GOT3 (cell line): ENCODE measurements at places on chromosomes 12 and 14.

GRCh38 chr14:89445273-89445973, 28.4 kb upstream of the FOXN3 start:
- DNase-seq: no peak

DNA sequence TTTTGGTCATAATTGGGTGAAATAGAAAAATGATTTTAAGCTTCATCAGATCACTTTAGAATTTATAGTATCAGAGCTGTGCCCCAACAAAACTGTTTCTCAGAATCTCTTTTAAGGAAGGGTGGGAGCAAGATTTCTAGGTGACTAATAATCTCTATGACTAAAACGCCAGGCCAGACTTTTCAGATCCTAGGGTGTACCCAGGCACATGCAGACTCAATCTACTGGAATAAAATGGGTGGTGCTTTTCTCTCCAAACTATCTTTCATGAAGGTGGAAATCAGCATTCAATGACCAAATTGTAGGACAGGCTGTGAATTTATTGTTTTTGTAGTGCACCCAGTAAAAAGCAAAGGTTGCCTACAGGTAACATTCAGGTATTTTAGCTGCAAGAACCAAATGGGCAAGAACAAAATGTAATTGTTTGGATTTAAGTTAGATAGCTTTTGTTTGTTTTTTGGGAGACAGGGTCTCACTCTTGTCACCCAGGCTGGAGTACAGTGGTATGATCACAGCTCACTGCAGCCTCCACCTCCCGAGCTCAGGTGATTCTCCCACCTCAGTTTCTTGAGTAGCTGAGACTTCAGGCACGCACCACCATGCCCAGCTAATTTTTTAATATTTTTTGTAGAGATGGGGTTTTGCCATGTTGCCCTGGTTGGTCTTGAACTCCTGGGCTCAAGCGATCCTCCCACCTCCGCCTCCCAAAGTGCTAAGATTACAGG, 49.5 kb downstream of the PPP2R5C start:
- no peak for DNase-seq

- DNase-seq: no peak
Measured at GRCh38 chr14:104578321-104578720, 1.2 kb upstream of the C14orf180 start.

- DNase-seq: no peak
Measured at GRCh38 chr12:47397664-47398281, 308.1 kb downstream of the RPAP3 start.

GRCh38 chr12:95212586-95212985, 4.7 kb downstream of the FGD6 start:
- no peak for DNase-seq

DNA sequence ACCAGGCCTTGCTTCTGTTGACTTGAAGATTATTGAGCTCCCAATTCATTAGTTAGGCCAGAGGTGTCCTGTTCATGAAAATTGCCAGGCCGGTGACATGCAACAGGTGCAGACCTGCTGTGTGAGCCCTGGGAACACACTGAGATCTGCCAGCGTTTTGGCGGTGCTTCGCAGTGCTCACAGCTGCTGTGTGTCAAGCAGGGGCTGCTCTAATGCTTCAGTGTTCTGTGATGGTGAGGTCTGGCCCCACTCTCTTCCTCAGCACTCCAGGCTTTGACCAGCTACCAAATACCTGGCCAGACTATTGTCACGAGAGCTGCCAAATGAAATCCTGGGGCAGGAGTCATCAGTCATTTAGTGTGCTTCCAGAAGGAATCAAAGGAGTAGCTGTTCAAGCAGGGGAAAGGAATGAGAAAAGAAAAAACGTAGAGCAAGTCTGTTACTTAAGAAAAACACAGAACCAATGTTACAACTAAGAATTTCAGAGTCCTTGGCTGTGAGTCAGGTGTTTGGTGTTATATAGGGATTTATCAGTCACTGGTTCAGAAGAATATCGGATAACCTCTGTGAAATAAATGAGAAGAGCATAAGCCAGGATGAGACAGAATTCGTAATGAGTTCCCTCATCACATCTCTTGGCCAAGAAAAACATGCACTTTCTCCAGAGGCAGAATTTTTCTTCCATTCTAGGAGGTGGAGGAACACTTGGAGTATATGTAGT, 150.8 kb downstream of the FBXL14 start:
- no peak for DNase-seq

DNA sequence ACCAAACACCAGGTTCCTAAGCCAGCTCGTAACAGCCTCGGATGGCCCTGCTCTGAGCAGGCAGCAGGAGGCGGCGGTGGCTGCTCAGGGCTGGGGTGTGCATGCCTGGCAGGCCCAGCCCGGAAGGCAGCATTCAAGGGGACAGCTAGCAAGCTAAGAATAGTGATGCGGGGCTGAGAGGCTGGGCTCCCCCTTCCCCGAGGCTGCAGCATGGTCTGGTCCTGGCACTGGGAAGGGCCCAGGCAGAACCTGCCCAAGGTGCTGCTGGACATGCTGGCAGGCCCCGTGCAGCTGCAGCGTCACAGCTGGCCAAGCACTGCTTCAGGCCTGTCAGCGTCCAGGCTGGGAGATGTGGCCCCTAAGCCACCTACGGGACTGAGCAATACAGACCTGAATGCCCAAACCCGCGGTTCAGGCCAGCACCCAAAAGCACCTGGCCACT, 26.4 kb upstream of the NUDT14 start:
- no peak for DNase-seq

DNA sequence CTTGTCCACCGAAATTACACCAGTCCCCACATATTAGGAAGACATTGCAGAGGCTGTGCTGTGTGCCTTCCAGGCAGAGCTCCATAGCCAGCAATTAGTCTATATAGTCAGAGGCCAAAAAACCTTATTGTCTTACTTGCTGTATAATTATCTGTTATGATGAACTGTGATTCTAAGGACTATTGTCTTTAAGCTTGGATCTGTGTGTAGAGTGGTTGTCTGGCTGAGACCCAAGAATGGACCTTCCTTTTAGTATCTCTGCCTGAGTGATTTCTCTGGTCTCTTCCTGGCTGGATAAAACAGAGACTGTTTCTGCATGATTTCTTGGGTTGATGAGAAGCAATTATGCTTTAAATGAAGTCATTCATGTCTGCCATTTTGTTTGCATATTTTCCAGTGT, 465.3 kb downstream of the PRKD1 start:
- DNase-seq: no peak

DNA sequence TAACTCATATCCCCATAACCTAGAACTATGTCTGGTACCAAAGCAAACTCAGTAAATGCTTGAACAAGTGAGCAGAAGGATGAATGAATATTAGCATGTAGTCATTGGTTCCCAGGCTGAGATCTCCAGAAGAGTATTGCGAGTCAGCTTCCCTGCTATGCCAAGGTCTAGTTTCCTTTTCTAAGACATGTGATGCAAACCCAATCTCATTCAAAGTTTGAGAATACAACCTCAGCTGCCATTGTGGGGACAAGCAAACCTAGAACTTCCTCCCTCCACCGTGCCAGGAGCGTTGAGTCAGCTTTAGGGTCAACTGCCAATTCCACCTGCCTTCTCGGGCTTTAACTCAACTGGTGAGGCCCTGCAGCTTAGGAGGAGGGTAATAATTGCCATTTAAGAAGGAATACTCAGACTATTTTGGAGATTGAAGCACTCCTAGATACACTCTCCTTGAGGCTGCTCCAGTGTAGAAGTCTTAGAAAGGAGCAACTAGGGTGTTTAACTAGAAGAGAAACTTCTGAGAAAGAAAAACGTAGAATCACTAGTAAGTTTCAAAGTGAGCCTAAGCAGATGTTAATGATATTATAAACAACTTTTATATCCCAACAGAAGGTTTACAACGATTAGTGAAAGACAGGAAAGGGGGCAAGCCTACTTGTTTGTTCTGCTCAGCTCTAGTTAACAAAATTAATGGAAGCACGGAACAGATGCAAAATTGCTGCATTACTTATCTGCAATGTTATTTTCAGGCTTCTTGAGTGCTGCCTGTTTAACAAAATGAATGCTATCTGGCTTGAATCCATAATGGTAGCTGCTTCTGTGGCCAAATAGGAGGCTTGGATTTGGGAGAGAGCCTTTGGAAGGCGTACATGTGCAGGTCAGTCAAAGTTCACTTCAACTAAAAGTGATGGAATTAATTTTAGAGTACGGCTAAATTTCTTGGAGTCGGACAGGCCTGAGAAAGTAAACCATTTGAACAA, 96.9 kb downstream of the HELB start:
- DNase-seq: no peak

- no peak for DNase-seq
Measured at GRCh38 chr12:90622431-90622830, 332.5 kb downstream of the CCER1 start.

DNA sequence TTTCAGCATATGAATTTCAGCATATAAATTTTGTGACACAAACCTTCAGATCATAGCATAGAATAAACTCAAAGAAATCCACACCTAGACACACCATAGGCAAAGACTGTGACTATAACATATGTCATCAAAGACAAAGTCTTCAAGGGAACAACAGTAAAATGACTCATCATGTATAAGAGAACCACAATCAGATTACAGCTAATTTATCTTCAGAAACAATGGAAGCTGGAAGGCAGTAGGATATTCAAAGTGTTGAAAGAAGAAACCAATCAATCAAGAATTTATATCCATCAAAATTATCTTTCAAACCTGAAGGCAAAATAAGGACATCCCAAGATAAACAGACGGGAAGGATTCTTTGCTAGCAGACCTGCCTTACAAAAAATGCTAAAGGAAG, 29.0 kb downstream of the DLK1 start:
- DNase-seq: no peak

GRCh38 chr12:42892702-42893551, 303.4 kb upstream of the PRICKLE1 start:
- no peak for DNase-seq

GRCh38 chr14:25150934-25151790, 101.2 kb upstream of the STXBP6 start:
- no peak for DNase-seq

DNA sequence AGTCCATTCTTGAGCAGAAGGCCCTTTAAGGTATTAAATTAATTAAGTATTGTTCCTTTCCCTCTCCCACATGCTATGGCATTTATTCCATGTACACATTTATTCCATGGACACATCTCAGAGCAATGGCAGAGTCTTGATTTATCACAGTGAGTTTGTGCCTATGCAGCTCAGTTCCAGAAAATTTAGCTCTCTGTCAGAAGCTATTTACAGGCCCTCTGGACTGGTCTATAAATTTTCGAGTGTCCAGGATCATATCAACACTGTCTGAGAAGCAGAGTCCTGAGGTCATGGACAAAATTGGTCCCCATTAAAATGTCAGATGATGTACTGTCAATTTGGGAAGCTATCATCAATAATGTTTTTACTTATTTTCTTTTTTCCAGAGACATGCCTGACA, 65.5 kb downstream of the TTC7B start:
- no peak for DNase-seq

DNA sequence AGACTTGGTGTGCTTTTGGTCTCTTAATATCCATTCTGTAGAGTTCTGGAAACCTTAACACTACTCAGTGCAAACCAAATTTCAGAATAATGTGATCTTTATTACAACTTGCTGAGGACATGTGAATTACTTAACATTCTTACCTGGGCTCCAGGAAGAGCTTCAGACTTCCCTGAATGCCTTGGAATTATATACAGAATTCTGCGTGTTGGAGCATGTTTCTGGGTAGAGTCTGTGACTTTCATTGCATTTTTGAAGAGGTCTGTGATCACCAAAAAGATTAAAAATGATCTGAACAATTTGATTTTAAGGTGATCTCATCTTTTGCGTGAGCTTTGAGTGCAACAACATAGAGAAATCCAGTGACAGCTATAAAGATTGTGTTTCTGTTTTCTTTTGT, 35.4 kb downstream of the ZDHHC17 start:
- DNase-seq: no peak

DNA sequence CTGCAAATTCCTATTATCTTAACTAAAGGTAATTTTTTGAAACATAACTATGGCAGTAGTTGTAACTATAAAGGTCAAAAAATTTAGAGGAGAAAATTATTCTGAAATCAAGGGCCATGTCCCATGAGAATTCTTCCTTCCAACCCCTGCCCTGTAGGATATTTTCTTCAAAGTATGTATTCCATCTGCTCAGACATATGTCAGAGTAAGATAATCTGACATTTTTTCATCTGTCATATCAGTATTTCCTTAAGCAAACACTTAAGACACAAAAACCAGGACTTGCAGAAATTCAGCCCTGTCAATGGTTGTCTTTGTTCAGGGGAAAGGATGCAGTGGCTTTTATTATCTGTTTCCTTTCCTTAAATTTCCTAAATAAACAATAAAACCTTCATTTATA, 36.3 kb downstream of the ACSS3 start:
- no peak for DNase-seq

DNA sequence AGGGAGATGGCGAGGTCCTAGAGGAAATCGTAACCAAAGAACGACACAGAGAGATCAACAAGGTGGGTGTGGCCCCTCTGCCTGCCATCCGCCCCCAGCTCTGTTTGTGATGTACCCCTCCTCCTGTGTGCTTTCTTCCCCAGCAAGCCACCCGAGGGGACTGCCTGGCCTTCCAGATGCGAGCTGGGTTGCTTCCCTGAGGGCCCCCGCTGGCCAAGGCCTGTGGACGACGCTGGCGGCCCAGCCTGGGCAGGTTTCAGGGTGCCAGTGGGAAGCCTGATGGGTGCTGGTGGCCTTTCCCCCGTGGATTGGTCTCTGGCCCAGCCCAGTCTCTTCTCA, 2.0 kb downstream of the ARL6IP4 start:
- DNase-seq: no peak

DNA sequence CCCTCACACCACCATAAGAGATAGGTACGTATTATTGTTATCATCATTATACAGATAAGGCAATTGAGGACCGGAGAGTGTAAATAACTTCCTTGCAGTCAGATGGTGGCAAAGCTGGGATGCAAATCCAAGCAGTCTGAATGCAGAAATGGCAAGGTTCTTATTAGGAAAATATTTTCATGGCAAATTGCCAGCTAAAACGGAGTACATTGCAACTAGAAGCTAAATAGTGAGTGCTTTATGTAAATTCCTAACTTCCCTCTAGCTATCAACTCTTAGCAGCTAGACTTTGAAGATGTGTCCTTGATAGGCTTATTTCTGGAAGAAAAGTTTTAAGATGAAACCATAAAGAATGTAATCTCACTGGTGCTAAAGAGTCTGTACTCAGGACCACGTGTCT, 323.9 kb upstream of the DIO2 start:
- DNase-seq: no peak

- DNase-seq: no peak
Measured at GRCh38 chr12:96441816-96442215, 41.6 kb upstream of the CDK17 start.

GRCh38 chr14:104547310-104547997, 32.1 kb upstream of the C14orf180 start:
- DNase-seq: no peak

DNA sequence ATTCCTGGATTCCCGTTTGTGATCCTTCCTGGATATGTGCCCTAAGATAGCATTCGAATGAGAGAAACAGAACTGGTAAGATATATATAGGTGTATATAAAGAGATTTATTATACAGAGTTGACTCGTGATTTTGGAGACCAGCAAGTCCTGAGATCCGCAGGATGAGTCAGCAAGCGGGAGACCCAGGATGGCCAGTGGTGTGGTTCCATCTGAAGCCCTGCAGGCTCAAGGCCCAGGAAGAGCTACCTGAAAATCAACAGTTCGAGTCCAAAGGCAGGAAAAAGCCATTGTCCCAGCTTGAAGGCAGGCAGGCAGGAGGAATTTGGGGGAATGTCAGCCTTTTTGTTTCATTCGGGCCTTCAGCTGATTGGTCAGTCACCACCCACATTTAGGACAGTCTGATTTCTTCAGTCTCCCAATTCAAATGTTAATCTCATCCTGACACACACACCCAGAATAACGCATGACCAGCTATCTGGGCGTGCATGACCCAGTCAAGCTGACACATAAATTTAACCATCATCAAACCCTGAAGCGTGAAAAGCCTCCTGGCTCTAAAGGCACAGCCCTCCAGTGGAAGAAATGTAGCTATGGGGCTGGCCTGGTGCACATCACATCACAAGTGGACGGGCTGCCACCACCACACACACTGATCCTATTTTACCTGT, 44.3 kb downstream of the TUNAR start:
- DNase-seq: no peak
